Stimulated activated CD8-positive, alpha-beta memory T cell treated with anti-CD3 and anti-CD28 coated beads, Interleukin-4, amount 100 ng/mL, for 24 hours (primary cell): ENCODE measurements at places on chromosomes 2 and 18.

DNA sequence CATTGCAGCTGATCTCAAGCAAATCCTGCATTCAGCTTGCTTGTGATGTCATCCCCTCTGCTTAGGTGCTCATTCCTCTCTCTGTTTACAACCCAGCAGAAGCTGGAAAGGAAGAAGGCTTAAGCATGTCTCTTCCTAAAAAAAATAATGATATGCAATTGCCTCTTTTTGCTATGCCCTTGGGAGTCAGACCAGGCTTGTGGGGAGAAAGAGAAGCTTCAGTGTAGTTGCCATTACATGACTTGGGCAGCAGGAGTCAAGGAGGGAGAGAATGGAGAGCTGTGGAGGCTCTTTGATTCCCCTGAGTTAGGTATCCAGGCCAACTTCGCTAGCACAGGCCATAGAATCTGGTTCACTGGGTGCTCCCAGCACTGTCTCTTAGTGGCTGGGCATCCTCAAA, 101.1 kb downstream of the MAPK4 start:
- DNase-seq: no peak

- DNase-seq: peak; percentile 68
These were observed at the start of gene PDCD1 for GRCh38 chr2:241858206-241859016. PDCD1 (minus strand) TSS chr2:241858894; CDS start chr2:241858838, 56 bp downstream.

GRCh38 chr2:174586418-174587295, 10.9 kb downstream of the WIPF1 start:
- DNase-seq: no peak

DNA sequence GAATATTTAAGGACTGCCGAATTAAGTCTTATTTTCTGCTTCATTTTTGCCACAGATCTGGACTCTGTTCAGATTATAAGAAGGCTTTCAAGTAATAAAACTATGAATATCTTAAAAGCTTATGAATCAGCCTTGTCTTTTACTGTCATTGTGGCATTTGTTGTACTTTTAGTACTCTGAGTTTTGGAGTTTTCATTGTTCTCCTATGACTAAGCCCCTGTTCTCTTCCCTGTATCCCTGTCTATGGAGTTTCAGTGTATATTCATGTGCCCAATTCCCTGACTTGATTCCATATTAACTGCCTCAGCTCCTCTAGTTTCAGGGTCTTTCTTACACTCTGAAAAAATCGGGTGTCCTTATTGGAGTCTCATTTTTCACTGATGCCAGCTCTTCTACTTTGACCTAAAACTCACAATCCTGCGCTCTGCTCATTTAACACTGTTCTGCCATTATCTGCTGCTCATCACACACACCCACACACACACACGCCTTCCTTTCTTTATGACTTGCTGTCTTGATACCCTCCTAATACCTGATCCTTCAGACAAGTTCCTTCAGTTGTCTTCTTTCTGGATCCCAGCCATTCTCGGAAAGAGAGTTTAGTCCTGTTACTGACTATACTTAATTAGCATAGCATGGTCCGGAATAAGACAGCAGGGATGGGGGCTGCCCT, 511.8 kb downstream of the CPS1 start:
- no peak for DNase-seq

- no peak for DNase-seq
These were observed 209.2 kb downstream of the ICOS start for GRCh38 chr2:204145791-204146190.

DNA sequence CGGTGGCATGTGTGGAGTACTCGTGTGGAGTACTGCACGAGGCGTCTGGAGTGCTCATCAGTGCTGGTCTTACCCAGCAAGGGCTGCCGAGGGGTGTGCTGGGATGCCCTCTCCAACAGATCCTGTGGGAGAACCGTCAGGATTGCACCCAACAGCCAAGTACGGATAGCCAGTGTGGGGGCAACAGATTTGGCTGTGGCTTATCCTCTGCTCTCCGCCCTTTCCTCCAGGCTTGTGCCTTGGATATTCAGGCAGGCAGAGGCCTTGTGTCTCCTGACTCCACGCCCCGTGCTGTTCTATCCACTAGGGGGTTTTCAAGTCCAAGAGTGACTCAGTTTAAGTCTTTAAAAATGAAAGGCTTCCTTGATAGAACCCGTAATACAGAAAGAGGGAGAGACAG, 321.0 kb upstream of the HS6ST1 start:
- DNase-seq: no peak

DNA sequence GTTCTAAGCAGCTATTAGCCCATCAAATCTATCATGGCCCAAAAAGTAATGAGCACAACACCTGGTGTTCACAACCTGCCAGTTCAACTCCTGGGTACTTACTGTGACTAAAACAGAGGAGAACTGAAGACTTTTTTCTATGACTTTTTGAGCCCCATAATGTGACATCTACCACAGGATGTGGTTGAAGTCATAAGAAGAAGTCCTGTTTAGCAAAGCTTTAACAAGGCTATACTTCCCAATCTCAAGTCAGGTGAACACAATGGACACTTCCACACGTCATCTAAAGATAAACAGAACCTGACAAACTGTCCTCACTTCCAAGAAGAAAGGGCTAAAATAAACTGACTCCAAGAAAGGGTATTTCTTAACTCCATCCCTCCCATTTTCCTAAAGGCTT, 138.8 kb downstream of the ATAD2B start:
- no peak for DNase-seq

DNA sequence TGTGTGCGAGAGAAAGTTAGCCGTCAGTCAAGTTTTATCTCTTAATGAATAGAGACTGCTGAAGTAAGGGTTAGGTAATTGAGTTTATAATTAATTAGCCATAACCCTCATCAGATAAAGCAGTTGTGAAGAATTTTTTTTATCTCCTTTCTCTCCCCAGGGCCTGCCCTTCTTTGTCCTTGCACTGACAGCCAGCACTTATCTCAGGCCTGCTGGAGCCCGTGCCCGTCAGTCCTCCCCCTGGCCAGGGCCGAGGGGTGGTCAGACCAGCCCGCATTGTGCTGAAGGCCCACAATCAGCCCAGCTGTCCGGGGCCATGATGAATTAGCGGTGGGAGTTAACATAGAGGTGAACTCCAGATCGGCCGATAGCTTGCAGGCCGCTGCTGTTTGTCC, 315.7 kb downstream of the GBX2 start:
- DNase-seq: no peak

DNA sequence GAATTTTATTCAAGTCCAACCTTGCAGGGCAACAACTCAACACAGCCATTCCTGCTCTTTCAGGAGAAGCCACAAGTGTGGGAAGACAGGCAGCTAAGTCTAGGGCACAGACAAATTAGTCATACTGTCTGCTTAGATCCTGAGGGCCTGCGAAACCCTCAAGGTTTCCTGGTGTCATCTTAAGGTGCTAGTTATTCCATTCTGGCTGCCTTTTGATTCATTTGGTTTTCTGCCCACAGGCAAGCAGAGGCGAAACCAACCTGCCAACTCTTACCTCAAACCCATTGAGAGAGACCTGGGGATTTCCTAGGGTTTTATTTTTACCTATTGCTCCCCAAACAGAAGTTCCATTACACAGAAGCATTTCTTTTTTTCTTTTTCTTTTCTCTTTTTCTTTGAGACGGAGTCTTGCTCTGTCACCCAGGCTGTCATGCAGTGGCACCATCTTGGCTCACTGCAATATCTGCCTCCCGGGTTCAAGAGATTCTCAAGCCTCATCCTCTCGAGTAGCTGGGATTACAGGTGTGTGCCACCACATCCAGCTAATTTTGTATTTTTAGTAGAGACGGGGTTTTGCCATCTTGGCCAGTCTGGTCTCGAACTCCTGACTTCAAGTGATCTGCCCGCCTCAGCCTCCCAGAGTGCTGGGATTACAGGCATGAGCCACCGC, 23.7 kb upstream of the SCYGR1 start:
- DNase-seq: peak; percentile 29

DNA sequence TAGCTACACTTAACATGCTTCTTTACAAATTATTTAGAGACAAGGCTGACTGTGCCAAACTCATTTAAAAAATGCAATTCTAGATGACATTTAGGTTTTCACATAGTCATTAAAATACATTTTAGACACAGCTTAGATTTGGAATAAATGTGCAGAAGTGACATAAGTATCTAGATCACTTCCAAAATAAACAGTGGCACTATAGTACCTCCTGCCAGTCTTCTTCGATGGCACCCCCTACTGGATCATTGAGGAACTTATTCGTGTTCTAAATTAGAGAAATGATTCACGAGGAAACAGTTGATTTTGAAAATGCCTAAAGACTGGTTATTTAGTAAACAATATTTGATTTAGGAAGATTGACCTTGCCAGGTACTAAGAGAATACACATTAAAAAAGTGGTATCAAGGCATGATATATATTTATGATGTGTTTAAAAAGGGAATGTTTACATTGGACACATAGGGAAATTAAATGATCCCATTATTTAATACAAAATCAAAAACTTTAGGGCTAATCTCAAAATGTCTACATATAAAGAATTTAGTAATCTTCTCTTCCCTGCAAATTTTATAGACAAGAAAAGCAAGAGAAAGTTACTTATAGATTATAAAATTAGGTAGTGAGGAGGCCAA, 323.9 kb downstream of the XIRP2 start:
- DNase-seq: no peak

GRCh38 chr2:36287363-36288275, 68.0 kb upstream of the CRIM1 start:
- peak; percentile 2 for DNase-seq

- DNase-seq: no peak
These were observed 169.8 kb downstream of the MREG start for GRCh38 chr2:215843579-215843978.

- no peak for DNase-seq
These were observed 126.5 kb downstream of the RNF144A start for GRCh38 chr2:7043690-7044089.

- DNase-seq: no peak
These were observed 26.1 kb downstream of the DGUOK start for GRCh38 chr2:73952499-73953446.

- DNase-seq: no peak
These were observed 22.1 kb downstream of the PTRHD1 start for GRCh38 chr2:24771061-24771460.

GRCh38 chr2:231277962-231278361, 79.5 kb downstream of the ARMC9 start:
- DNase-seq: no peak

DNA sequence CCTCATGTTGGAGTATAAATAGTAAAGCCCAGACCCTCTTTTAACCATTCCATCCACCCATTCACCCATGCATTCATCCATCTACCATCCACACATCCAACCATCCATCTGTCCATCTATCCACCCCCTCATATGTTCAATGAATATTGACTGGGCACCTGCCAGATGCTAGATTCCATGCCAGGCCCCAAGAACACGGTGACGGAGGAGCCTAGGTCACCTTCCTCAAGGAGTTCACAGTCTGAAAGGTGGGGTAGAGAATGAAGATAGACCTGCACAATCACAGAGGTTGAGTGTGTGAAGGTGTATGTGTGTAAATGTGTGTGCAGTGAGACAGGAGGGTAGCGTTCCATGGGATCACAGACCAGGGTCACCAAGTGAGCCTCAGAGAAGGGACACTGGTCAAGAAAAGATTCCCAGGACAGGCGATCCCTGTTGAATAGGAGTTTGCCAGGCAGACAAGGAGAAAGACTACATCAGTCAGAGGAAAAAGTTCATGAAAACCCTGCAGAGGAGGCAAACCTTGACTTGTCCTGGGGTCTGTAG, 287.2 kb downstream of the CYP26B1 start:
- no peak for DNase-seq

DNA sequence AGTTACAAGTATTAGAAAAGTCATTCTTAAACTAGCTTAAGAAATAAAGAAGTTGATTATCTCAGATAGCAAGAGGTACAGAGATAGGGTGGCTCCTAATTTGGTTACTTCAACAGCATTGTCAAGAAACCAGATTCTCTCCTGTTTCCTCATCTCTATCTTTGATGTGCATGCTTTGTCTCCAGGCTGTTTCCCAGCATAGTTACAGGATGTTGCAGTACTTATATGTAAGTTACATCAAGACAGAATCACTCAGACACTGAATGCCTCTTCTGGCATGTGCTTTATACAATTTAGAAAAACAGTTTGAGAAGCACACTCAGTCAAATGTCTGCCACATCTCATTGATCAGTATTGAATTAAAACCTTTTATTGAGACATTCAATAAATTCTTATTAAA, 189.5 kb upstream of the UBE2E3 start:
- DNase-seq: no peak

GRCh38 chr18:77116201-77117080, 16.1 kb downstream of the MBP start:
- no peak for DNase-seq

DNA sequence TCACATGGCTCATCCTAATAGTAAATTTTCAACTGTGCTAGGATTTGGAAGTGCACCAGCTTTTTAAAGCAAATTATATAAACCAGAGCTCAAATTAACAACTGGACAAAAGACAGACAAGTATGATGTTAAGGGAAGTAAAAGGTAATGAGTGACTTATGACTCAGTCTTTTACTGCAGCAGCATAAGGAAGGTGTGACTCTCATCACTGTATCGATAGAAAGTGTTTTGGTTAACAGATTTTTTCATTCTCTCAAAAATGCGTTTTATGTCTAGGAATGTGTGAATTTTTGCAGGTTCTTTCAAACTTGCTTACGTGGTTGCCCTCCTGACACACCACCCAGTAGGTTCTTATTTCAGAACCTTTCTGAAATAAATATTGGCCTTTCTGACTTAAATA, 244.2 kb upstream of the BOD1L2 start:
- no peak for DNase-seq
